Stimulated activated CD4-positive, alpha-beta T cell treated with anti-CD3 and anti-CD28 coated beads, Interleukin-1b, Interleukin-23, amount 100 ng/mL, for 4 hours (primary cell): ENCODE measurements at places on chromosomes 1 and 21.

- DNase-seq = no peak
Measured at GRCh38 chr21:45898781-45899180, 82.8 kb upstream of the COL6A1 start.

- no peak for DNase-seq
Measured at GRCh38 chr1:68791800-68792199, 294.9 kb upstream of the DEPDC1 start.

DNA sequence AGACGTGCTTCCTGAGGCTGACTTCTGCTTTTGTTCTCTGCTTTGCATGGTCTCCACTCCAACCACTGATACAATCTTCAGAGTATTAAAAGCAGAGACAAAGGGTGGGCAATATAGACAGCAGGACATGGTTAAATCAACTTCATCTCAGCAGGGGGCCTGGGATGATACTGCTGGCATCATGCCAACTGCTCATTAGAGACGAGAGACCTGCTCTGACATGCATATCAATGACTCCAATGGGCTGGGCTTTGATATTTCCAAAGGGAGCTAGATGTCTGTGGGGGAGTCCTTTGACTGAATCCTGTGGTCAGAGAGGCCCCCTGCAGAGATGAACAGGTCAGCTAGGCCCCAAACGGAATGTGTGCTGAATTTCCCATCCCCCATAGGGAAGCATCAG is 106.6 kb downstream of the ACTL8 start:
- no peak for DNase-seq

- no peak for DNase-seq
Measured at GRCh38 chr1:219163401-219163954, 10.2 kb upstream of the LYPLAL1 start.

DNA sequence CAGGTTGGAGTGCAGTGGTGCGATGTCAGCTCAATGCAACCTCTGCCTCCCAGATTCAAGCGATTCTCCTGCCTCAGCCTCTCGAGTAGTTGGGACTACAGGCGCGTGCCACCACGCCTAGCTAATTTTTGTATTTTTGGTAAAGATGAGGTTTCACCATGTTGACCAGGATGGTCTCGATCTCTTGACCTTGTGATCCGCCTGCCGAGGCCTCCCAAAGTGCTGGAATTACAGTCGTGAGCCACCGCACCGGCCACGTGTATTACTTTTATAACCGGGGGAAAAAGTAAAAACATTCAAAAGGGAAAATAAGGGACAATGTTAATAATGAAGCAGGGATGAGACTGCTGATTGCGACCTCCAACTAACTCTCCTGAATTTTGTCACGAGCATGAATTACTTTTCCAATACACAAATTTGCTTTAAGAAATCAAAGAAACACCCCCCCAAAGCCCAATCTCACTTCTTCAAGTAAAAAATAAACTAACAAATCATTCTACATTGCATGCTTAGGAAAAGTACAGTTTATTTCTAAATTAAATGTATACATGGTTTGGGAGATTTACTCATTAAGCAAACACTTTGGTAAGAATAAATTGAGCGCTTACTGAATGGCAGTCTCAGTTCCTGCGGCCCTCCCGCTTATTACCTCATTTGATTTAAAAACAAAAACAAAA is 521 bp upstream of the ZBED6 start:
- DNase-seq = no peak

DNA sequence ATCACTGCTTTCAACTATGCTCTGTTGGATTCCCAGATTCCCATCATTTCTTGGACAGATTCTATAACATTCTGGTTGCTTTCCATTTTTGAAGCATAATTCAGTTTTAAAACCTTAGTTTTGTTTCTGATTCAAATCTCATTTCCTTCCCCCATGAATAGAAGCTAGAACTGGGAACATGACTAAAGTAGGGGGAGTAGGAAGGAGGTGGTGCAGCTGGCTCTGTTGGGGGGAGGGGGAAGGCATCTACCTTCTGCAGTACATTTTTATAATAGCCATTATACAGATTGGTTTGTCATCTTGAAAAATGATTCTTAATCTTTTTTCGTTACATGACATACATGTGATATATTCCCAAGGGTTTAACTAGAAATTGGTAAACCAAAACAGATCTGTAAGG is 48.1 kb downstream of the SMG7 start:
- DNase-seq = no peak

- no peak for DNase-seq
Measured at GRCh38 chr1:179251675-179252074, 22.2 kb upstream of the ABL2 start.

DNA sequence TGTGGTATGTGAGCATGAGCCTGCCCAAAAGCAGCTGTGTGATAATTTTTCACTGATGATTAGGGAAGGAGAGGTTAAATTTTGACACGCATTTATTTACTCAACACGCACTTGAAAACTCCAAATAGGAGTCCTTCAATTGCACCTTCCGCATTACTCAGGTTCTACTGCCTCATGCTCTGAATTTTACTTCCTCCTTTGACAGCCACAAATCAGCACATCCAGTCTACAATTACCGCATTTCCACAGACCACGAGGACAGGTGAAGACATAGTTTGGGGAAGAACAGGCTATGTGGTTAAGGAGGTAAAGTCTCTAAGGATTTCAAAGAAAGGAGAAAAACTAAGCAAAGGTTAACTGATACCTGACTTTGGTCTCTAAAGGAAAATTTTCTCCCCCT is 2.6 kb downstream of the CAPN8 start:
- no peak for DNase-seq

GRCh38 chr1:12454406-12455391 is 163.3 kb downstream of the DHRS3 start:
- DNase-seq = no peak

DNA sequence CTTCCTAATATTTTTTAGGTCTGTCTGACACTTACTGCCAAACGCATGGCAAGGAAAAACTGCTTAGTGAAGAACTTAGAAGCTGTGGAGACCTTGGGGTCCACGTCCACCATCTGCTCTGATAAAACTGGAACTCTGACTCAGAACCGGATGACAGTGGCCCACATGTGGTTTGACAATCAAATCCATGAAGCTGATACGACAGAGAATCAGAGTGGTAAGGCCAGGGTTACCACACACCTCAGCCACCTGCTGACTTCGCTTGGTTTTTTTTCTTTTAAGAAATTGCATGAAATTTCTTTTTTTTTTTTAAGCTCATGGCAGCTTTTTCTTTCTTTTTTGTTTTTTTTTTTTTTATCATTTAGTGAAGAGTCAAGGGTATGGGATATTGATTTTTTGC is 17.2 kb downstream of the ATP1A1 start:
- DNase-seq = no peak

- no peak for DNase-seq
Measured at GRCh38 chr1:54476530-54477109, 70.4 kb upstream of the SSBP3 start.

GRCh38 chr1:227032396-227032795 is 92.3 kb downstream of the COQ8A start:
- no peak for DNase-seq

GRCh38 chr1:58818976-58819375 is 35.1 kb upstream of the JUN start:
- no peak for DNase-seq

GRCh38 chr1:174301295-174302077 is 142.2 kb downstream of the RABGAP1L start:
- no peak for DNase-seq

DNA sequence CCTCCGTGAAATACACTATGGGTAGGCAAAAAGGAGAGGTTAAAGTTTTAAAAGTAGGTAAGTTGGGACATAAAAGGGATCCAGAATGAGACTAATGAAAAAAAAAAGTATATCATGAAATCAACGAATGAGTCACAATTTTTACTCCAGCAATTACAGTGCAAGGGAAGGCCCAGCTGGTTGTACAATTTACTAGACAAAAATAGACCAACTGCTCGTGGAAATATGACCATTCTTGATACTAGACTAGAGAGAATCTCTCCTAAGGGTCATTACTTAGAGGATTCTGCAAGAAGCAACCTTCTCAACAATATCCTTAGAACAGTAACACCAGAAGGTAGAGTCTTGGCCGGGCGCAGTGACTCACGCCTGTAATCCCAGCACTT is 55.1 kb upstream of the EFHD2 start:
- no peak for DNase-seq

GRCh38 chr1:16082283-16083038 is 9.0 kb upstream of the FAM131C start:
- peak; percentile 45 for DNase-seq

GRCh38 chr1:185213091-185213490 is 56.1 kb downstream of the SWT1 start:
- no peak for DNase-seq

DNA sequence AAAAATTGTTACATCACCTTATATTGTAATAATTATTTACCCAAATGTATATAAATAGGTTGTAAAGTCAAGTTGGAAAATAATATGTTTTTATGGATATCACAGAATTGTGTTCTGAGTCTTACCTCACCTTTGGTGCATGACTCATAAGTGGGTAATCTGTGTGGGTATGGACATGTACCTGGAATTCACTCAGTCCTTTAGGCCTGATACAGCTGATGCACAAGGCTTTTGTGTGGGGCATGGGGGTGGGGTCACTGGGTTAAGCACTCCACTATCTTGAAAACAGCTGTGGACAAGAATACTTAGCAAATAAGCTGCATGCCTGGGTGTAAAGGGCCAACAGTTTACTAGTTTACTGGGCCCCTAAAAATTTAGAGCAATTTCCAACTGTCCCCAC is 34.4 kb downstream of the INKA2 start:
- no peak for DNase-seq

DNA sequence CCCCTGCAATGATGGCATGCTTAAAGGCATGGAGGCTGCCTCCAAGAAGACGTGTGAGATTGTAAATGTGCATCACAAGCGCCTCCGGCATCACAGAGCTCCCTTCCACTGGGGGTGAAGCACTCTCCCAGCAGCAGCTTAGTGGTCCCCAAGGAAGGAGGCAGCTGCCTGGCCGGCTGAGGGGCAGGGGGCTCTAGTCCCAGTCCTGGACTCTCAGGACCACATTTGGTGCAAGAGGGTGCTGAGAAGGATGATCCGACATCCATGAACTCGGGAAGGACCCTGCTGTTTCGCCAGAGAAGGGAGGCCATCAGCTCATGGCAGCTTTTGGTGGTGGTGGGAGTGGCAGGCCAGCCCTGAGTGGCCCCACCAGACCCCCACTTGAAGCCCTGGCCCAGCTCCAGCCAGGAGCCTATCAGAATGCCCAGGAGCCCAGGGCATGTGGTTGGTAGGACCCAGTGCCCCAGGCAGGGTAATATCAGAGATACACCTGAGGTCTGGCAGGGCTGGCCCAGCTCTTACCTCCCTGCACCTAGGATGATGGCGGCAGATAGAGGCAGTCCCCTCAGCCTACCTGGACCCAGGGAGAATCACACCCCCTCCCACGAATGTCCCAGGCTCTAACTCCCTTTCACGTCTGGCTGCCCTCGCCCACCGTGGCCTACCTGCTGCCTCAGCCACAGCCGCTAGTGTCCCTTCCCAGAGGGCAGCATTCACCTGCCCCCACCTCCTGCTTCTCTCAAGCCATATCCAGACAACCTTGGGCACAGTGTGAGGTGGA is 2.4 kb upstream of the WNT9A start:
- no peak for DNase-seq

DNA sequence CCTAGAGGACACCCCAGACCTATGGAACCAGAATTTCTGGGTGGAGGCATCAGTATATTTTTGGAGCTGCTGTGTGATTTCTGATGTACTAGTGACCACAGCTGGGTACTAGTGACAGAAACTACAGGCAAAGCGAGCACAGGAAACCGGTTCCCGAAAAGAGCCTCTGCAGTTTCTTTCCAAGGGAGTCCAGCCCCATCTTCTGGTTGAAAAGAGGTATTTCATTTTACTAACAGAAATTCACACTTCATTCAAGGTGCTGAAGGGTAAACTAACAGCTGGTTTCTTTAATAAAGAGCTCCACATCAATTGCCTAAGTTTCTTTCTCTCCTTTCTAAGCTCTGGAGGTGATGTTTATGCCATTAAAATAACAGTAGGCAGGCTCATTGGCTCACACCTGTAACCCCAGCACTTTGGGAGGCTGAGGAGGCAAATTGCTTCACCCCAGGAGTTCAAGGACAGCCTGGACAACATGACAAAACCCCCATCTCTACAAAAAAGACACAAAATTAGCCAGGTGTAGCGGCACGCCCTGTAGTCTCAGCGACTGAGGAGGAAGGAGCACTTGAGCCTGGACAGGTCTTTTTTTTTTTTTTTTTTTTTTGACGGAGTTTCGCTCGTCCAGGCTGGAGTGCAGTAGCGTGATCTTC is 22.0 kb downstream of the THAP3 start:
- DNase-seq = no peak

GRCh38 chr1:206004826-206005225 is 1.6 kb upstream of the RAB7B start:
- DNase-seq = no peak

DNA sequence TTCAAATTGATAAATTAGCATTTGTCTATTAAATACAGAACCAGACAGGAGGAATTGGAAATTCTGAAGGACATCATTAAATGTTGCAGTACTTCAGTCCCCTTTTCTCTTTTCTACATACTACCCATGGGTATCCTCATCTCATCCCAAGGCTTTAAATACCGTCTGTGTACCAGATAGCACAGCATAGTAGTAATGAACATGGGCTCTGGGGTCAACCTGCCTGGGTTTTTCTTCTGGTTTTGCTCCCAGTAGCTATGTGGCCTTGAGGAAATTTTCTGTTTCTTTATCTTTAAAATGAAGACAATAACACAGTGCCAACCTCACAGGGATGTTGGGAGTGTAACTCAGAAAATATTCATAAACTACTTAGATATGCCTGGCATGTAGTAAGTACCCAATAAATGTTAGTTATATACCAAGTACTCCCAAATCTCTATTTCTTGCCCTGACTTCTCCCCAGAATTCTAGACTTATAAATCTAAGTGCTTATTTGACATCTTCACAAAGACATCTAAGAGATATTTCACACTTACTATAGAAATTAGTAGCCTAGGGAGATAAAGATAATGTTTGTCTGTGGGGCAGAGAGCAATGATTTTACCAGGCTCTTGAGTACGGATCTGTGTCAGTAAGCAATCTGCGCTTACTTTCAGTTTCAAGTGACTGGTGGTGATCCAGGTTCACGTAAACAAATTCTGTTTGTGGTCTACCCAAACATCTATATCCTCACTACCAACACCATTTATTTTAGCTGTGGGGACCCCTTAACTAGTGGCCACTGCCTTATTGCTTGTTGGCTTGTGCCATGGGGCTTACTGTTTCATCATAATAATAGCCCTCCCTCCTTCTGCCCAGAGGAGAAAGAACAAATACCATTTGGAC is 37.3 kb downstream of the VANGL2 start:
- DNase-seq = no peak

DNA sequence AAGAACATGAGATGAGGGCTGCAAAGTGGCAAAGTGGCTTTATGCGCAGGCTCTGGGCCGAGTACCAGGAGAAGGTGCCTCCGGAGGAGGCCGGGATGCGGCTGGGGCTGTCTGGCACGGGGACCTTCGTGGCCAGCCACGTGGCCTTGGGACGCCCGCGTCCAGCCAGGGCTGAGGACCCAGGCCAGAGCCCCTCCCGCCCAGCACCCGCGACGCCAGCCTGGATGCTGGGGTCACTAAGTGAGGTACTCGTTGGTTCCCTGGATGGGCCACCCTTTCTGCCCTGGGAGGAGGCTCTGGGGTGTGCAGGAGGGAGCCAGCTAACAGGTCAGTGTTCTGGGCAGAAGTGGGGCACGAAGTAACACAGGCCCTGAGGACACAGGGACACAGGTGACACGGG is 12.6 kb downstream of the SCNN1D start:
- DNase-seq = no peak

GRCh38 chr1:180787628-180788307 is 124.9 kb upstream of the KIAA1614 start:
- DNase-seq = no peak
